ENCODE measurements at places on chromosomes 1 and 21. TPM values are rescaled to one million over a fixed set of nuclear protein-coding genes. Genes with fewer than 3 reads are reported as not detected.

CD52 gene
- total RNA-seq, result 1.1 TPM

CRYBG2 gene
- 1.1 TPM for total RNA-seq

LHX8 gene
- not detected for total RNA-seq

SPATA1 gene
- total RNA-seq, result 1.9 TPM

ABCG1 gene
- total RNA-seq, result 16.1 TPM

DYNLT5 gene
- 3.6 TPM for total RNA-seq

- DNase-seq, result no peak
Observed at GRCh38 chr1:37752583-37753471, 12.1 kb downstream of the EPHA10 start.

DNA sequence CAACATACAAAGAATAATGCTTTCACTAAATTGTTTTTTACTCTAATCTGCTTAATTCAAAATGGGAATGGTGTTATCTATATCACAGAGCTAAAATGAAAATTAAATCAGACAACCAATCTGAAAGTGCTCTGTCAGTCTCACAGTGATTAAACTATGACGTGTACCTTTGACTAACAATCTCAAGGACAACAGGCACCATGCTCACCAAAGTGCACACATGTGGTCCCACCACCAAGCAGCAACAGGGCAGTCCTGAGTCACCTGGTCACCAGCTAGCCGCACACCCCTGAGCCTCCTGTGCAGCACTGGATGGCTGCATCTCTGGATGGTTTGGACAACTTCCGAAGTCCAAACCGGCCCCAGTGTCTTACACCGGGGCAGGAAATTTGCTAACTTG, 54.5 kb upstream of the NADK start:
- no peak for DNase-seq

GRCh38 chr1:145707183-145707867, at the start of gene PDZK1:
TSS of gene PDZK1 (minus strand) at chr1:145707368. CDS start at chr1:145688021, 19,347 bp downstream.
- DNase-seq, result no peak

Data from occipital lobe (tissue), 3 donors.